HuH-7 (cell line): ENCODE measurements at places on chromosomes 4 and X.

GRCh38 chr4:152021788-152022438 lies 261.1 kb upstream of the GATB start:
- no peak for DNase-seq

- DNase-seq, result no peak
Observed at GRCh38 chr4:153349206-153349805, 4.8 kb downstream of the MND1 start.

DNA sequence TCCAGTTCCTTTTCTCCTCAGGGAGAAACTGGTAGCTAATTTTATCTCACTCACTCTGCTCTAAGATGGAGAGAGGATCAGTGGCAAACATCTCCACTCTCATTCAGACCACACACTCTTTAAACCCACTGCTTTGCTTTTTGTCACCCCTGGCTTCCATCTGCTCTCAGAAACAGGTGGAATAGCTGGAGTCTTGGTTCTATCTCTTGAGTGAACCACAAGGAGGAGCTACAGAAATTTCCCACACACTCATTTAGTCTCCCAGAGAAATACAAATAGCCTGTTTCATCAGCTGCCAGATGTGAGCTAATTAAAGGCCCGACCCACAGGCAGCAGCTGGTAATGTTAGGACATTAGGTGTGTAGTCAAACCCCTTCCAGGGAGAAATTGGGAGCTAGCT lies 96.6 kb downstream of the STPG2 start:
- DNase-seq, result no peak

DNA sequence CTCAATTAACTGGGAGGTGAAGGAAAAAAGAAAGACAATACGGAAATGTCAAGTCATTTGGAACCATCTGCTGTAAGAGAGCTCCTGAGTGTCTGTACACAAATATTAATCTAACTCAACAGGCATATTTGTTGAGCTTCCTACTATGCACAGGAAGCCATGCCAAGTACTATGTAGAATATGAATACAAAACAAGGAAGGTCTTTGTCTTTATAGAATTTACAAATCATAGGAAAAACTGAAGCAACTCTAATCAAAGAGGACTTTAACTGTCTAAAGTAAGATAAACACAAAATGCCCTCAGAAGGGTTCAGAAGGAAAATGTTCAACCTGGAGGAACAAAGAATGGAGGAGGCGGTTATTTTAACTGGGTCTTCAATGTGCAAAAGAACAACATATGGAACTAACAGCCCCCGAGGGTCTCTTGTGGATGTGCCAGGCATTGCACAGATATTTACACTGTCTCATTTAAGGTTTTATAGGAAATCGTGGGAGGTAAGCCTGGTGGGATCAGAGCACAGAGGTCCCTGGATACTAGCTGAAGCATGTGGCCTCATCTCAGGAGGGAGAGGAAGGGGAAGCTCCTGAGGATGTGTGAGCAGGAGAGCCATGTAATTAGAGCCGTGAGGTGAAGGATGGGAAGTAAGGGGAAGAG lies 5.8 kb downstream of the FAM114A1 start:
- DNase-seq, result no peak

DNA sequence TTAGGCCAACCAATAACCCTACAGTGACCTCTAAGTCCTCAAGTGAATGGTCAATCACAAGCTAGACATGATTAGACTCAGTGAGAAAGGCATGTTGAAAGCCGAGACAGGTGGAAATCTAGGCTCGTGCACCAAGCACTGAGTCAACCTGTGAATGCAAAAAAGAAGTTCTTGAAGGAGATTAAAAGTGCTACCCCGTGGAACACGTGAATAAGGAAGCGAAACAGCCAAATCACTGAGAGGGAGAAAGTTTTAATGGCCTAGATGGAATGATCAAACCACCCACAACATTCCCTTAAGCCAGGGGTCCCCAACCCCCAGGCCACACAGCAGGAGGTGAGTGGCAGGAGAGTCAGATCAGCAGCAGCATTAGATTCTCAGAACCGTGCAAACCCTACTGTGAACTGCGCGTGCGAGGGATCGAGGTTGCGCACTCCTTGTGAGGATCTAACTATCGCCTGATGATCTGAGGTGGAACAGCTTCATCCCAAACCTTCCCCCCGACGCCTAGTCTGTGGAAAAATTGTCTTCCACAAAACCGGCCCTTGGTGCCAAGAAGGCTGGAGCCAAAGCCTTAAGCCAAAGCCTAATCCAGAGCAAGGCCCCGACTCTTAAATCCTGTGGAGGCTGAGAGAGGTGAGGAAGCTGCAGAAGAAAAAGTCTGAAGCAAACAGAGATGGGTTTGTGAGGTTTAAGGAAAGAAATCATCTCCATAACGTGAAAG lies 19.5 kb upstream of the PDE6B start:
- DNase-seq, result no peak

DNA sequence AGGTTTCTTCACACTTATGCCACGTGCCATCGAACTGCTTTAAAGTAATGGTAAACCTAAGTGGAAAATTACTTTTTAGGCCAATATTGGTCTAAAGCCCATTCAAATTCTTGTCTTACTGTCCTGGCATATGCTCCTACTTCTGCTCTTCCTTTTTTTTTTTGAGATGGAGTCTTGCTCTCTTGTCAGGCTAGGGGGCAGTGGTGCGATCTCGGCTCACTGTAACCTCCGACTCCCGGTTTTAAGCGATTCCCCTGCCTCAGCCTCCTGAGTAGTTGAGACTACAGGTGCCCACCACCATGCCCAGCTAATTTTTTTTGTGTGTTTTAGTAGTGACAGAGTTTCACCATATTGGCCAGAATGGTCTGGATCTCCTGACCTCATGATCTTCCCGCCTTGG lies 129.0 kb upstream of the TECRL start:
- no peak for DNase-seq

GRCh38 chr4:15233264-15233597 lies 194.6 kb upstream of the C1QTNF7 start:
- no peak for DNase-seq

DNA sequence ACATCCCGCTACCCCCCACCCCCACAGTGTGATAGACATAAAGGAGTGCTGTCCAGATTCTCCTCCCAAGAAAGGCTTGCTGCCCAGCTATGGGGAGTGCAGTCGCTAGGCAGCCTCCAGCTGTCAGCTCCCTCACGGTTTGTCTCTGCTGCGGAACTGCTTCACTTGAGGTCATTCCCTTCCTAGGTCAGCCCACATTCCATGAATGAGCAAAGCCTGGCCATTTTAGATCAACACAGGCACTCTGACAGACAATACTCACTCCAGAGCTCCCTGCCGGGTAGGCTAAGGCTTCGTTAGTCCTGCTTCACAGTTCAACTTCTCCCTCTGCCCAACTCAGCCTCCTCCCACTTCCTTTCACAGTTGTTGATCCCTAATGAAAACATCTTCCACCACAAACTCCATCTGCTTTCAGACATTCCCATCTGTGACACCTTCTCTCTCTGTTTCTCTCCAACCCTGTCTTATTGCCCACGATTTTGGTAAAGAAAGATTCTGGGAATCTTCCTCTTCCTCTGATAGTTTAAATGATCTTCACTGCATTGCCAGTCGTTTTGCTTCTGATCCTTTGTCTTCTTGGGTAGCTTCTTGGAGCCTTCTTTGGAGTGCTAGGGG lies 318.9 kb upstream of the F9 start:
- no peak for DNase-seq

DNA sequence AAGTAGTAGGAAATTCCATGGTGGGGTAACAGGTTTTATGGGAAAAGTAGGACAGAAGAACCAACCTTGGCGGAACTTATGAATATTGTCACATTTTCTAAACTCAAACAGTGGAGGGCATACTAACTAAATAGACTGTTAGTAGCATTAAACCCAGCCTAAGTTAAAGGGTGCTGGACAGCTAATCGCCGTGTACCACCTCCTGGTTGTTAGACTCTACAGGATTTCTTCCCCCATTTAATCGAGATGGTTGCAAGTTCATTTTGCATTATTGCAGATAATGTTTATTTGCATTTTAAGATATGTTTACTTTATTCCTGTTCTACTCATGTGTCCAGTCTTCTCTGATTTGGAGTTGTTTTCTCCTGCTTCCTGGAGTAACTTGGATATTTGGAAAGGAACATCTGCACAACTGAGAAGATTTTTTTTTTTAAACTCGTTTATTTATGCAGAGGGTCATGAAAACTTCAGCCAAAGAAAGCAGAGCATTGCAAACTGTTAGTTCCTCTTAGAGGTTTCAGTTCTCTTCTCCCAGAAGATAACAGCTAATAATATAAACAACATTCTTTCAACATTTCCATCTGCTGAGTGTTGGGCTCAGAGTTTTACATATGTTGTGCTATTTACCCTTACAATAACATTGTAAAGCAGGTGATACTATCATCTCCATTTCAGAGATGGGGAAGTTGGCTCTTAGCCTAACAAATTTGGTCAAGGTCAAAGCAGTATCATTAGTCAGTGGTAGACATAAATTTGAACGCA lies 51.5 kb upstream of the TBC1D9 start:
- no peak for DNase-seq

DNA sequence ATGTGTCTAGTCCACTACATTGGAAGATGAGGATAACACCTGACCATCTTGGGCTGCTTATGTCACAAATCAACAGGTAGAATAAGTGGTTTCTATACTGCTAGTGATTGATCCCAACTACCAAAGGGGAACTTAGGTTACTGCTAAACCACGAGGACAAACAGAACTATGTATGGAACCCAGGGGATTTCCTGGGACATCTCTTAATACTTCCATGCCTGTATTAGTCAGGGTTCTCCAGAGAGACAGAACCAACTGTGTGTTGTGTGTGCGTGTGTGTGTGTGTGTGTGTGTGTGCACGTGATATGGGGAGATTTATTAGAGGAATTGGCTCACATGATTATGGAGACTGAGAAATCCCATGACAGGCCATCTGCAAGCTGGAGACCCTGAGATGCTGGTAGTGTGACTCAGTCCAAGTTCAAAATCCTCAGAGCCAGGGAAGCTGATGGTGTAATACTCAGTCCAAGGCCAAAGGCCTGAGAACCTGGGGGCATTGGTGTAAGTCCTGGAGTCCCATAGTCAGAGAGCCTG lies 16.2 kb upstream of the AFF1 start:
- DNase-seq, result no peak

DNA sequence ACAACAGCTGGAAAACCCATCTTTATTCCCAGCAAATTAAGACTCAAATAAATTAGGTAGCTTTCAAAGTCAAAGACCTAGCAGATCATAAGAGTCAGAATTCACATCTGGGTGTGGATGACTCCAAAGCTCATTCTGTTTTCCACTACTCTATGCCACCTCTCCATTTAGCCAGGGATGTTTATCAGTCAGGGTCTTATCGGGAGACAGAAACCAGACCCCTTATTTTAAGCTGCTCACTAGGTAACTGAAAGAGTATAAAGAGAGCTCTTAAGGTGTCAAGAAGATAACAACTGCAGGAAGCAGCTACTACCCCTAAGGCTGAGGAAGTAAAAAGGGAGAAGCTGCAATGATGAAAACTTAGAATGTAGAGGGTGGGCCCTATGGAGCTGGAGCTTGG lies 333.7 kb upstream of the KLF3 start:
- DNase-seq, result no peak

DNA sequence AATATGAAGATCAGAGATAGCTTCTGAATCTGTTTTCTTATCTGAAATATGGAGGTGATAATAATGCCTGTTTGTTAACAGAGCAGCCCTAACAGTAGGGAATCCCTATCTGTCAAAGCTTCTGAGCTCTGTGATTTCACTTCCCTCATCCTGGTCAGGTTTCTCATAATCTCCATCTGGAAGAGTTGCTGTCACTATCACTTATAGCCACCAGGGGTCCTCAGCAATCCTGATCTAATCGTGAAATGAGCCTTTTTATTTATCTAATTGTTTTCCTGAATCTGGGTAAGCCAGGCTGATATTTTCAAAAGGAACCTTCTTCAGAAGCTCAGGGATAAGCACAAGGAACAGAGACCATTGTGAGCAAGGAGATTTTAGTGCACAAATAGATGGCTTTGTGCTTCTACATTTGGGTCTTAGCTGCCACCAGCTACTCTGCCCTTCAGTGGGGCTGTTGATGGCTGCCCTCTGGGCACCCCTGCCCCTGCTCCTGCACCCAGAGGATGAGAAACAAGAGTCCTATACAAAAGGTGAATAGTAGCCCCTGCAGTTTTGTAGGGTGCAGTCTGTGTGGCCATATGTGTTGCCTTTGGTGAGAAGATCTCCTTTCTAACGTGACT lies 196.4 kb upstream of the RADX start:
- peak; percentile 29 for DNase-seq

DNA sequence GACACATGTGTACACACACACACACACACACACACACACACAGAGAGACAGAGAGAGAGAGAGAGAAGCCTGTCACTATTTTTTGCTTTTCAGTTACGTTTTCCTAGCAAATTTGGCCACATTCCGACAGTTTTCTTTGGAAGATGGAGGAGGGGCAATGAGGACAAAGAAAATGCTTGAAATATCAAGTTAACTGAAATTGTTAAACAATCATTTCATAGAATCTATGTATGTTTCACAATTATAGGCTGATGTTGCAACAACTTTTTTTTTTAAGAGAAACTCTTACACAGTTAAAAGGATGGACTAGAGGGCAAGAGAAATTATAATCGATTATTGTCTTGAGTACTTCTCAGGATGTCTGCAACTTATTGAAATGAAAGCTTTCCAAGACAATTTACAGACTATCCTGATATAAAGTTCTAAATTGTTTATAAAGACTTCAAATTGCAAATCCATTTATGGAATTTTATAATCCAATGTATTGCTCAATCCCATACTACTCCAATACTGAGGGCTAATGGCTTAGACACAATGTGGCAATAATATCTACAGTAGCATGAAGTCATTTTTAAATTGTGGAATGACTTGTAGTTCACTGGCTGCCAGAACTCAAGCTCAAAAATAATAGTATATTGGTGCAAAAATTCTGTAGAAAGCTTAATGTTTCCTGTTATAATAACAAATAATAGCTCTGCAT lies 647.0 kb upstream of the PCDH7 start:
- no peak for DNase-seq

GRCh38 chr4:48804584-48805301 lies 24.7 kb upstream of the FRYL start:
- no peak for DNase-seq

DNA sequence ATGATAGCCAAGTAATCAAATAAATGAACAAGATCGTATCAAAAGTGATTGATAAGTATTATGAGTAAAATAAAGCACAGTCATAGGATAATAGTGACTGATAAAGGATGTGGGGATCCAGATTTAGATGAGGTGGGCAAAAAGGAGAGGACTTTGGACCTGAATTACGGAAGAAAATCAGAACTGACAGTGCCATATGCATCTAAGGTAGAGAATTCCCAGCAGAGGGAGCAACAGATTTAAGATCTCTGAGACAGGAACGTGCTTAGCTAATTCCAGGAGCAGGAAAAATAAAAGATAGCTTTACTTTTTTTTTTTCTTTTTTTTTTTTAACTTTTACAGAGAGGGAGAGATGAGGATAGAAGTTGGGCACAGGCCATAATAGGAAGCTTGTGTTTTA lies 189.9 kb downstream of the NWD2 start:
- DNase-seq, result no peak

- DNase-seq, result no peak
Observed at GRCh38 chr4:106114270-106114669, 201.7 kb downstream of the TBCK start.
